ENCODE measurements at places on chromosomes 1 and 21.

GRCh38 chr1:25610822-25611630, 5.6 kb upstream of the MAN1C1 start:
- no peak for DNase-seq

DNA sequence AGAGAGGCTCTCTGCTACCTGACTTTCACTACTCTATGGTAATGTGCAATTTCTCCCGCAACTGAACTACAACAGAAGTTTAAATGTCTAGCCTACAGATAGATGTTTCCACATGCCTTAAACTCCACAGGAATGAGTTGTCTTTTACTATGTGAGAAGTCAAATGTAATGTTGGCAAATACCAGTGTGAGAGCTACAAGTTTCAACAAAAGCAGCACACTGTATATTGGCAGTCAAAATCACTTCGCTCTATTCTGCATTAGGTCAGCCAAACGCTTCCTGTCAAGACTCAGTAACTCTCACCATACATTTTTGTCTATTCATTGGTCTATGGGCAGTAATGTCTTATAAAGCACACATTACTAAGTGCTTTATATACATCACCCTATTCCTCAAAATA, 41.9 kb downstream of the LUZP1 start:
- no peak for DNase-seq

GRCh38 chr1:183330335-183330734, 87.8 kb downstream of the NMNAT2 start:
- DNase-seq = no peak

DNA sequence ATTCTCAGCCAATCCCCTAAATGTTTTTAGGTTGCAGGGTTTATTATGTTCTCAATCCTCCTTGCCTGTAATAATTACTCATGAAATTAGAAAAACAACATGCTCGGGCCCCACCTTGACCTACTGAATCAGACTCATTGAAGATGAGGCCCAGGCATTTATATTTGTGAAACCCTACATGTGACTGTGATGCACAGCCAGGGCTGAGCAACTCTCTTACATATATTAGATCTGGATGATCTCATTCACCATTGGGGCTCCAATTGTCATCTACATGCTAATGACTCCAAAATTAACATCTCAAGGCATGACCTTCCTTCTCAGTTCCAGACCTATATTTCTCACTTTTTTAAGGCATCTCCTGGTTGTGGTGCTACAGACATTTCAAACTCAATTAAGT, 103.3 kb downstream of the WDR3 start:
- no peak for DNase-seq

DNA sequence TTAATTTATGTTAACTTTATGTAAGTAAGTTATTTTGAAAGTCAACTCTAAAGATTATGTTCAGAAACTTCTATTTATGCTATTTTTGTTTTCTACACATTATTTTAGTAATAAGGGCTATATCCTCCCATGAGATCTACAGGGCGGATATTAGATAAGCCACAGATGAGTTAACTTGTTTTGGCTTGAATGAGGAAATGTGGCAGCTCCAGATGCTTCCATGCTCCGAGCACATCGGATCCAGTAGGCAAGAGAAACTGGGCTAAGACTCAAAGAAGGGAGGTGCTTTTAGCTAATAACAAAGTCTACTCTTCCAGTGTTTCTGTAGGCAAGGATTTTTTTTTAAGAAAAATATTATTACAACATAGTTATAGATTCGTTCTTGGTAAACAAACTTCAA, 20.0 kb upstream of the LAMC1 start:
- DNase-seq = no peak

- no peak for DNase-seq
Measured at GRCh38 chr1:17012775-17013490, 1.2 kb upstream of the ATP13A2 start.

DNA sequence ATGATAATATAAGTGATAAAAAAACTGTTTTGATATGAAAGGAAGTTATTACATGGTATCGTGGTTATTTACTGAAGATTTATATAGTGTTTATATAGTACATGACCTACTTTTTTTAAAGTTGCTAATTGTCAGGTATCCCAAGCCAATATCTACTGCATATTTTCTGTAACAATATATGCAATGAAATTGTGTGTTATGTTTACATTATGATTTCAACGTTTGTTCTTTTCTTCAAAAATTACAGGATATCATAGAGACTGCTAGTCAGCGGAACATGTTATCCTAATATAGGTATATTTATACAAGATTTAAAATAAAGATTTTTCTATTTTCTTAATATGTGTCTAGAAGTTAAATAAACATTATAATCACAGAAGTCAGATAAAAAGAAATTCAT, 167.5 kb upstream of the DPYD start:
- DNase-seq = no peak

- peak; percentile 62 for DNase-seq
Measured at GRCh38 chr1:107782217-107782845, 182.6 kb downstream of the VAV3 start.
